ENCODE measurements at places on chromosomes 6 and 20. TPM values are rescaled to one million over a fixed set of nuclear protein-coding genes. Genes with fewer than 3 reads are reported as not detected.

SLC2A10 gene
- polyA plus RNA-seq, result 35.5 TPM

HCRTR2 gene
- polyA plus RNA-seq, result not detected

ENPP1 gene
- polyA plus RNA-seq, result 22.5 TPM

- DNase-seq, result no peak
These were observed 548.9 kb downstream of the CBLN4 start for GRCh38 chr20:55456316-55456940.

- DNase-seq, result no peak
These were observed 4.1 kb downstream of the FAM210B start for GRCh38 chr20:56362833-56363413.

- peak; percentile 59 for DNase-seq
These were observed 40.7 kb downstream of the RGS17 start for GRCh38 chr6:153090241-153090930.

GRCh38 chr6:111620169-111620568 is 14.5 kb upstream of the TRAF3IP2 start:
- no peak for DNase-seq

All from AG04450 (cell line).